ENCODE measurements at places on chromosomes 16 and 17. TPM values are rescaled to one million over a fixed set of nuclear protein-coding genes. Genes with fewer than 3 reads are reported as not detected.

Gene ITPRIPL2
- 32.4 TPM for total RNA-seq

Gene PTX4
- total RNA-seq, result 0.17 TPM

Gene TBC1D3G
- total RNA-seq, result not detected

Gene GRAPL
- 71.3 TPM for total RNA-seq

Gene RAB26
- total RNA-seq, result 0.26 TPM

Measured in dermis lymphatic vessel endothelial cell (primary cell).